ENCODE measurements at places on chromosomes 13 and 19.
A peak's percentile ranks its signal among the peaks of the same experiment; 100 is the strongest.

DNA sequence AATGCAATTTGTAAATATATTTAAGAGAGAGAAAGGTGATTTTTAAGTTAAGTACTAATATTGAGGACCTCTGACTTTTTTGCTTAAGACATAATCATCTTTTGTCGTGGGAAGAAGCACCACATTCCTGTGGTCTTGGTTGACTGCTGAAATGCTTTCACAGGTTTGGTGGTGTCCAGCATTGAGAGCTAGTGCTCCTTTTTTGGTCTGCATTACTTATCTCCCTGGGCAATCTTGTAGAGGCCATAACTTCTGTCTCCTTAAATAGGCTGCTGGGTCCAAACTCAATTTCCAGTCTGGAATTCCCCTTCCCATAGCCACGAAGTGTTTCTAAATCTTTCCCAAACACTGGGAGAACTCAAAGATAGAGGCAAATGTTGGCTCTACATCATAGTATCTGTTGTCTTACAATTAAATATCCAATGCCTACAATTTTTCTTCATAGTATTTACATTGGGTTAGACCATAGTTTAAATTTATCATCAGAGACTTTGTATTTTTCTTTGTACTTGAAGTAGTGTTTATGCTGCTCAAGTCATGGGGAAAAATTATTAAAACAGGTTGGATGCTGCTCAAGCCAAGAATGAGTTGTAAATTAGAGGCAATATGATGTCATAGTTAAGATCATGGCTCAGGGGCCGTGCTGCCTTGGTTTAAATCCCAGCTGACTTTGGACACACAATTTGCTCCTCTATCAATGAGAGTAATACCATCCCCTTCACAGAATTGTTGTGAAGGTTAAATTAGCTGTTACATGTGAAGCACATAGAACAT, 105.6 kb downstream of the POSTN start:
- DNase-seq = no peak

GRCh38 chr13:48975101-48975855, 434 bp upstream of the FNDC3A start:
- peak; percentile 79 for DNase-seq

DNA sequence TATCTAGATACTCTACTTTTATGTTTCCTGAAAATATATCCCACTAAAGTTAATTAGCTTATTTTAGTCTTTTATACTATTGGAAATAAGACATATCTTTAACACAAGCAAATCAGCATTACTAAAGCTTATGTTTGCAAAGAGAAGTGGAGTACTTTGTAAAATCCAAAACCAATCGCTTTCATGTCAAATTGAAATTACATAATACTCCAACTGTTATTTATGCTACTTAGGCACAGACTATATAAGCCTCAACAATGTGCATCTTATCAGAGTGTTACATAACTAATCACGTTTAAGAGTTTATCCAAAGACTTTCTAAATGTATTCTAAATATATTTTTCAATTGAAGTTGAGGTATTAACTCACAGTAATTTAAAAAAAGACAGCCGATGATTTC, 200.0 kb downstream of the PCDH20 start:
- no peak for DNase-seq

DNA sequence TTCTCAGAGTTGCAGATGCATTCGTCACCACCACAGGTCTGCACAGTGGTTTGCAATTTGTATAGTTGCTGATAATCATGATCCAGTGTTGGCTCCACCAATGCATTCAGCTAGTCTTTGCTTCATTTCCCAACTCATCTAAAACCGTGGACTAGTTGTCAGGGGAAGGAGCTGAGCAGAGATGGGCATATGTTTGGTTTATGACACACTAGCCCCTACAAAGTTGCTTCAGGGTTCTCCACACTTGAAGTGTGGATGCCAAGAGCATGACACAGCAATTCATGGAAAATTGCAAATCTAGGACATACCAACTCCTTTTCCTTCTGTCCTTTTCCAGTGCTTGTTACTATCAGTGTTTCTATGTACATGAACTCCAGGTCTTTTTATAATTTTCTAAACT, 168.0 kb downstream of the TNFSF13B start:
- no peak for DNase-seq

GRCh38 chr19:11164879-11165406, 9.4 kb upstream of the SPC24 start:
- DNase-seq = peak; percentile 93

GRCh38 chr13:91704398-91704797, 306.0 kb downstream of the GPC5 start:
- no peak for DNase-seq

DNA sequence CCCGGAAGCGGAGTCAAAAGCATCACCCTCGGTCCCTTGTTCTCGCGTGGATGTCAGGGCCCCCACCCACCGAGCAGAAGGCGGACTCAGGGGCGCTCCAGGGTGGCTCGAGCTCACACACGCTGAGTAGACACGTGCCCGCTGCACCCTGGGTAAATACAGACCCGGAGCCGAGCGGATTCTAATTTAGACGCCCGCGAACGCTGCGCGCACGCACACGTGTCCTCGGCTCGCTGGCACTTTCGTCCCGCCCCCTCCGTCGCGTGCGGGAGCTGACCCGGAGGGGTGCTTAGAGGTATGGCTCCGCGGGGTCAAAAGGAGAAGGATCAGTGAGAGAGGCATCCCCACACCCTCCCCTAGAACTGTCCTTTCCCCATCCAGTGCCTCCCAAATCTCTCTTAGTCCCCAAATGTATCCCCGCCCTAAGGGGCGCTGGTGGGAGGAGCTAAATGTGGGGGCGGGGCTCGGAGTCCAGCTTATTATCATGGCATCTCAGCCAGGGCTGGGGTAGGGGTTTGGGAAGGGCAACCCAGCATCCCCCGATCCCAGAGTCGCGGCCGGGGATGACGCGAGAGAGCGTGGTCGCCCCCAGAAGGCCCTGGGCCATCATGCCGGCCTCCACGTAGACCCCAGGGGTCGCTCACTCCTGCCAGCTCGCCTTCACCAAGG, 451 bp upstream of the ICAM5 start:
- no peak for DNase-seq

DNA sequence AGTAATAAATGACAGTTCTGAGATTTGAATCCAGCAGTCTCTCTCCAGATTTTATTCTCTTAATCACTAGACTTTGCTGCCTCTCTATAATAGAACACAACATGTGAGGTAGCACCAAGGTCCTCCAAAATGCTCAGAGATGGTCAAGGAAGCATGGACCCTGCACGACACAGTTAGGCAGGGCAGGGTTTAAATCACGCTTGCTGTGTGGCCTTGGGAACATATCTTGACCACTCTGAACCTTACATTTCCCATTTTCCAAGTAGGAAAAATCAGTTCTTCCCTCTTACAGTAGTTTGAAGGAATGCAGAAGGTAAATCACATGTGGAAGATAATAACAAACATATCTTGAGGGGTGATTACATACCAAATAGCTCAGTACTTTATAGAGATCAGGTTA, 6.3 kb downstream of the SYT3 start:
- no peak for DNase-seq

DNA sequence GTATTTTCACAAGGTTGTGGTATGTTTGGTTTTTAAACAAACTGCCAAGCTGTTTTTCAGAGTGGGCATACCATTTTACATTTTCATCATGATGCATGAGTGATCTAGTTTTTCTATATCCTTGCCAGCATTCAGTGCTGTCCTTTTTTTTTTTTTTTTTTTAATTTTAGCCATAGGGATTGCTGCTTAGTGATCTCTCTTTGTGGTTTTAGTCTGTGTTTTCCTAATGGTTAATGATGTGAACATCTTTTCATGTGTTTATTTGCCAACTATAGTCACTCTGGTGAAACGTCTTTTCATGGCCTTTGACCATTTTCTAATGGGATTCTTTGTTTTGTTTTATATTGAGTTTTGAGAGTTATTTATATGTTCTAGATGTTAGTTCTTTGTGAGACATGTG, 59.7 kb downstream of the SHISA2 start:
- DNase-seq = no peak

GRCh38 chr19:42150911-42151361, 18.7 kb upstream of the POU2F2 start:
- no peak for DNase-seq

- DNase-seq = no peak
Measured at GRCh38 chr13:65856431-65856830, 1373.7 kb downstream of the PCDH9 start.

DNA sequence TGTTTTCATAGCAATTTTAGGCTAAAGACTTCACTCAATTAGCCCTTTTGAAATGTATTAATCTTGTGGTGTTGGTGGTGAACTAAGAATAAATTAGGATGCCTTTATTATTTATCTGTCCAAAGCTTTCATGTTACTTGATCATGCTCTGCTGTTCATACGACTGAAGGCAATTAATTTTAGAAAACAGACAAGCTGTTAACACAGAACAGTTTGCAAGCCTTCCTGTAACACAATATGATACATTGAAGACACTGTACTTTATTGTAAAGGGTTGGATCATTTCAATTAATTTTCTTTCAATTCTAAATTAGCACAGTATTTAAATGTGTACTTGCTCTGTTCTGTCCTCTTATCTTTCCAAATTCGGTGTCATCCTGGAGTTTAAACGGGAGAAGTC, 794.3 kb upstream of the MIR17HG start:
- DNase-seq = no peak

DNA sequence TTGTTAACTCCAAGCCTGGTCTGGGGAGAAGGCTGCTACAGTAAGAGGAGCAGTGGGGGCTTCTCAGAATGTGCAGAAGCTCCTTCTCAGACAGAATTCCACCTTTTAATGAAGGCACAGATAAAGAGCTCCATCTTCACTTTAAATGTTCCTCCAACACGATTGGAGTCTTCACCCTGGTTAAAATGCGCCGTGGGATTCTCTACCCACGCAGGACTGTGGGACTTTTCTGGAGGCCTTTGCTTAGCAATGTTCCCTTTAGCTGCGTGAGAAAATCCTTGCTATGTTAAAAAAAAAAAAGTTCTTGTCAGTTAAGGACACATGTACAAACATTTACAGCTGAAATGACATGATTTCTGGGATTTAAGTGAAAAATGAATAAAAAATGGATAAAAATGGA, 546.3 kb downstream of the MYO16 start:
- no peak for DNase-seq

DNA sequence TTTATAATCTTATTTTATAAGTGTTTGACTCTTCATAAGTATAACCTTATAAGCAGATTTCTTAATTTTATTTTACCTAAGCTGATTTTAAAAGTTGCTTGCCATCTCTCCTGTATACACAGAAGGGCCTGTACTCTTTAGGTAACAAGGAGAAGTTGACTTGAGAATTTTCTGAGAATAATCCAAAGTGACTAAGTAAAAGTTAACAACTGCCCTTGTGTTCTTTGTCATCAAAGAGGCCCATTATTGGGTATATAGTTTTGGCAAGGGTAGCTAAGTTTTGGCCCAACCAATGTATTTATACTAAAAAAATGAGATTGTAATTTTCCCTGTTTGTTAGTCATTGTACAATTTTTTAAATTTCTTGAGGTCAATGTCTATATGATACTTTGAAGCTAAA, 3.2 kb downstream of the LCP1 start:
- no peak for DNase-seq

- DNase-seq = no peak
Measured at GRCh38 chr19:821825-822503, at the start of gene PLPPR3. TSS of gene PLPPR3 (minus strand) at chr19:821955. CDS start at chr19:821559, 396 bp downstream.

DNA sequence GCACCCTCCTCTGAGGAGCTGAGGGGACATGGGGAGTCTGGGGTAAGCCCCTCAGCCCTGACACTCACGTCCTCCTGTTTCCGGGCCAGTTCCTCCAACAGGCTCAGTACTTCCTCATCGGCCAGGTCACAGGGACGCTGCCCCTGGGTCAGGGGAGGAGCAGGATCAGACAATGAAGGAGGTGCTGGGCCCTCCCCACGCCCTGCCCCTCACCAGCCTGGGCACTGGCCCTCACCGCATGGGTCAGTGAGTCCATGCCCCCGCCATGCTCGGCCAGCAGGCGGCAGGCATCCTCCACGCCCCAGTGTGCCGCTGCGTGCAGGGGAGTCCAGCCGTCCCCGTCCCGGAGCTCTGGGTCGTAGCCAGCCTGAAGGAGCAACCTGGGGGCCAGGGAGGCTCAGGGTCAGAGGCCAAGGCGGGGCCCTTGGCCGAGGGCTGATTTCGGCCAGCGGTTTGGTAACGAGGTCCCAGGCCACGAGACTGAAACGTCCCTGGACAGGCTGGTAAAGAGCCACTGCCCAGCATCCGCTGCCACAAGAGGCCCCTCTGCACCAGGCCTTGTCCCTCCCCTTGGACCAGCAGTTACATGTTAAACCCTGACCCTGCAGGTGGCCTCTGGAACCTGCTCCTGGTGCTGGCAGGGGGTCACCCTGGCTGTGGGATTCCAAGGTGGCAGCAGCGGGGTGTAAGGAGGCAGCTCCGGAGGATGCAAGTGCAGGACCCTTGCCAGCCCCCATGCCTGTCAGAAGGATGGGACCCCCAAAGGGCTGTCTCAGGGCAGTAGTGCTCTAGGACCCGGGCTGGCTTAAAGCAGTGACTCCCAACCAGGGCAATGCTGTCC, 18.5 kb downstream of the PPP1R12C start:
- DNase-seq = no peak

DNA sequence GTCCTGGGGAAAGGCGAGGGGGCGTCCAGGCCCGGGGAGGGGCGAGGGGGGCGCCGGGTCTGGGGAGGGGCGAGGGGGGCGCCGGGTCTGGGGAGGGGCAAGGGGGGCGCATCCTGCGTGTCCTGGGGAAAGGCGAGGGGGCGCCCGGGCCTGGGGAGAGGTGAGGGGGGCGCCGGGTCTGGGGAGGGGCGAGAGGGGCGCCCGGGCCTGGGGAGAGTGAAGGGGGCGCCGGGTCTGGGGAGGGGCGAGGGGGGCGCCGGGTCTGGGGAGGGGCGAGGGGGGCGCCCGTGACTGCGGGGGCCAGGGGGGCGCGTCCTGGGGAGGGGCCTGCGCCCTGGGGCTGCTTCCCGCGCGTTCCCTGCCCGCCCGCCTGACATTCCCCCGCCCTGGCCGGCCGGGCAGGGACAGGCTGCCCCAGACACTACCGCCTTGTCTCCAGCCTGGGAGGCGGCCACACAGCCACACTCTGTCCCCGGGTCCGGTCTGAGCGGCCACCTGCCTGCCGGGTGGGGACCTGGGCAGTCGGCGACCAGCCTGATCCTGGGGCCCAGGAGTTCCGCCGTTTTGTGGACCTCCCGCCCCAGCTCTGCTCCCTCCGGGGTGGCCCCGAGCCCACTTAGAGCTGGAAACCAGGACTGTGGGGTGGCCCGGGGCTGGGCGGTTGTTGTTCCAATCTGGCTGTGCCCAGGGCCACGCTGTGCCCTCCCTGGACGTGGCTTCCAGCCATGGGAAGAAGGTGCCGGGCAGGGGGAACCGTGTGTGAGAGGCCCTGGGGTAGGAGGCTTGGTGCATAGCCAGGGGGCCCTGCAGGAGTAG, 11.8 kb downstream of the PALM start:
- DNase-seq = no peak

Measured in aorta (tissue), 5 donors.